Stimulated activated CD8-positive, alpha-beta memory T cell treated with anti-CD3 and anti-CD28 coated beads, Interleukin-15, amount 100 ng/mL, for 48 hours (primary cell): ENCODE measurements at places on chromosomes 7 and 10.

DNA sequence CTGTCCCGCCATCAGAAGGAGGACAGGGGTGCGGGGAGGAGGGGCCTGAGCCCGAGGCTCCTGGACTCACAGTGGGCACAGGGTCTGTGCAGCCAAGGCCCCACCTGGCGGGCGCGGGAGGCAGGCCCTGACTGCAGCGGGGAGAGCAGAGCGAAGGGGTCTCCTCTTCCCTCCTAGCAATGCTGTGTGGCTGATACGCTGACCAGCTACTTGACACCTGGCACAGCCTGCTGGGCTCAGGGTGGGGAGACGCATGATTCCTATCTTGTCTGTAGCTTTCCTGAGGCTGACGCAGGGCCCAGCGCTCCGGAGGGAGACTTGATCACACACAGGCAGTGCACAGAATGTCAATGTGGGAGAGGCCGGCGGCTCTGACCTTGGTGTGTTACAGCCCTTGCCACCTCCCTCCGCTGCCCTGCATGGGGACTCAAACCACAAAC lies 174.9 kb downstream of the ELFN1 start:
- no peak for DNase-seq

GRCh38 chr7:41333511-41333910 lies 369.4 kb downstream of the INHBA start:
- DNase-seq: no peak

- DNase-seq: no peak
Observed at GRCh38 chr10:66591865-66592264, 334.0 kb upstream of the LRRTM3 start.

GRCh38 chr10:69457771-69458237 lies 6.5 kb downstream of the TSPAN15 start:
- no peak for DNase-seq

DNA sequence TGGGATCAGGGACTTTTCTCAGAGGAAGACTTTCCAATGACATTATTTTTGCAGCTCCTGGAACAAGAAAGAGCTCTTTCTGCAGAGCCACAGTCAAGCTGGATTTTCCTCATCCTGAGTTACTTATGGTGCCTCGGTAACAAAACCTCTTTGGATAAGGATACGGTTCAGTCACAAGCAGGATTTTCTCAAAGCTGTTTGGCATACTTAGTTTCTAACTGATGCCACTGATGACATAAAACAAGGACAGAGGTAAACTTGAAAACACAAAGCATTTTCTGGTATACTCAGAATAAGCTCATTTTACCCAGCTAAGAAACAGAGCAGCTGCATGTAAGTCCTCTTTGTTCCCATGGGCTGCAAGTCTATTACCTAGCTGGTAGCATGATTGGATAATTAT lies 340.9 kb upstream of the MEOX2 start:
- DNase-seq: no peak

GRCh38 chr10:132439025-132439388 lies 42.0 kb downstream of the PWWP2B start:
- no peak for DNase-seq

- DNase-seq: no peak
Observed at GRCh38 chr7:154171422-154171821, 119.2 kb downstream of the DPP6 start.

DNA sequence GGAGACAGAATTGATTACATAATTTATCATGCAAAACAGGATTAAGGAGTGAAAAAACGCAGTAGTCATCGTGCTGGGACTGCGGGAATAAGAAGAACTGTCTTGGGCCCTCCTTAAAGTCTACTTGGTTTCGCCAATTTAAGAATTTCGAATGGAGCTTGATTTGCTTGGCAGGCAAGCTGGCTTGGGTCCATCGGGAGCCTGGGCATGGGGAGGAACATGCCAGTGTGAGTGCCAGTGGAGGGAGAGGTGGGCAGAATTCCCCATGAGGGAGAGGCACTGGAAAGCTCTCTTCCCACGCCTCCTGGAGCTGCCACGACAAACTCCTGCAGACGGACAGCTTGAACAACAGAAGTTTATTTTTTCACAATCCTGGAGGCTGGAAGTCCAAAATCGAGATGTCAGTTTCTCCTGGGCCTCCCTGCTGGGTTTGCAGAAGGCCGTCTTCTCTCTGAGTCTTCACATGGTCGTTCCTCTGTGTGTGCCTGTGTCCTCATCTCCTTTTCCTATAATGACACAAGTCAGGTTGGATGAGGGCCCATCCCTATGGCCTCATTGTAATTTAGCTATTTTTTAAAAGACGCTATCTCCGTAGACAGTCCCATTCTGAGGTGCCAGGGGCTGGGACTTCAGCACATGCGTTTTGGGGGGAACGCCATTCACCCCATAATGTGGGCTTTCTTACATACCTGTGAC lies 528.7 kb upstream of the DPP6 start:
- DNase-seq: no peak

DNA sequence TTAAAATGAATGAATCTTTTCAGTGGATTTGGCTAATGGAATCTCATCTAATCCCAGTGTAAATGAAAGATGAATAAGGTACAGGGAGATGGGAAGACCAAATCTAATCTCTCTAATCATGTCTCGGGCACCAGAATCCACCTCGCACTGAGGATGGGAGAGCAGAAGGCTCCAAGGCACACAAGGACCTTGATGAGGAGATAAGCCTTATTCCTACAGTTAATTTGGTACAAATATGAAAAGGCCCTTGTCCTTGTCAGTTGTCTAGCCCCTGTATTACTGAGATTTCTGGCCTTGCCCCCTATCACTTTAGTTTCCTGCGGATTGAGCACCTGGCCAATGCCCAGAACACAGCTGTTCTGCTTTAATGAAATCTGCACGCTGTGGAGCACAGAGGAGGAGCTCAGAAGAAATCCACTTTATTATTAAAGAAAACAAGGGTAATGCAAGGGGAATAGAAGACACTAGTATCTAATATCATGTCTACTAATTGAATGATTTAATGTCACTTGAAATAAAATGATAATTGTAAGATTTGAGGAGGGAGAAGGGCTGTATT lies 321.4 kb upstream of the HGF start:
- DNase-seq: no peak

DNA sequence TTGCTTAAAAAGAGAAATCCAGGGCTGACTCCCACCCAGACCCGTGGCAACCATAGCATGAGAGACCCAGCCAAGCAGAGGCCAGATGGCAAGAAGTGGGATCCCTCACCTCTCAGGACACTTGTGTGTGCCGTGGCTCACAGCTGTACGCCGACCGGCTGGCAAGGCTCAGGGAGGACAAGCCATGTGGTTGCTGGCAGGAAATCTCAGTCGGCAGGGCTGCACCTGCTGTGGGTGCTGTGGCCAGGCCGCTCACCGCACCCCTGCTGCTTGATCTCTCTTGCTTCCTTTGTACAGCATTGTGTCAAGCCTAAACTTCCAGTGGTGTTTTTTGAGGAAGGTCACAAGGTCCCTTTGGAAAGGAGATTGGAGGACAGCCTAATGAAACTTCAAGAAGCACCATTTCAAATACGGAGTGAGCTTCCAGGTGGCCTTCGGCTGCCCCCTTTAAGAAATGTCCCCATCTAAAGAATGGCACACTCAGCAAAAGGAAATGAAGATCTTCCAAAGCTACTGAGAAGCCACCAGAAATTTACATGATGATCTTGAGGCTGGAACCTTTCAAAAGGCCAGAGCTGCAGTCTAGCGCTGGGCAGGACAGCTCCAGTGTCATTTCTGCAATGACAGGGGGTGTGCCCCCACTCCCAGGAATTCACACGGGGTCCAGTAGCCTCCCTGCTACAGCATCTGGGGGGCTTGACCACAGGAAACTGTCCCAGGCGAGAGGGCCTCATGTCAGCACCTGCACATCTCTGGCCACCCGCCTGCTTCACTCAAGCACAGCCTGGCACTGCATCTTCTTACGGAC lies 409.0 kb upstream of the MGMT start:
- peak; percentile 12 for DNase-seq

DNA sequence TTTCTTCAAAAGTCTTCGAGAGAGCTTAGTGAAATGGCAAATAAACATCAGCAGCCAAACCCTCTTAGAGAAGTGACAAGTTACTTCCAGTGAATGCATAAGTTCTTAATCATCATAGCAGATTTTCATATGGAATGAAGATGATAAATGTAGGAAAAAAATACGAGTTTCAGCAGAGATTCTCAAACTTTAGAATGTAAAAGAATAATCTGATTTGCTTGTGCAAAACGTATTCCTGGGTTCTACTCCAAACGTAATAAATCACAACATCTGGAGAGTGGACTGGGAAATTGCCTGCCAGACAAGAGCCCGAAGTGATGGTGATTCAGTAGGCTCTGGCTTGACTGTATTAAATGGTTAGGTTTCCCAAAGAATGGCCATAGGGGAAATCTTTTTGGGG lies 62.2 kb downstream of the AKR1E2 start:
- no peak for DNase-seq

DNA sequence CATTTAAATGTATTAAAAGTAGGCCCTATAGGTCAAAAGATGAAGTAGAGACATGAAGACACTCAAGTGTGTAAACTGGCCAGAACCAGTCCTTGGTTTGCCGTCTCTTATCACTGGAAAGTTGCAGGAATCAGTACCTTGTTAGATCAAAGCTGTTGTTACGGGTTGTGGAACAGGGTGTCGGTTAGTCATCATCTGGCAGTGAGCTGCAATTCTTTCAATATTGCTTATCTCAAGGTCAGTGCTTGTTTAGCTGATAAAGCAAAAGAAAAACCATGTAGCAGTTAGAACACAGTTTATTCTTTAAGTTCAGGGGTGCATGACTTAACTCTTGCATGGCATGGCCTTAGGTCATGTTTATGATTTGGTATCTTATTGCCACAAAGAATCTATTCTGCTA lies 10.0 kb upstream of the SLC13A1 start:
- DNase-seq: no peak

GRCh38 chr7:129110258-129110981 lies 34.1 kb upstream of the TSPAN33 start:
- DNase-seq: no peak

GRCh38 chr7:117827862-117828261 lies 45.4 kb downstream of the CTTNBP2 start:
- DNase-seq: no peak
